Activated CD8-positive, alpha-beta memory T cell treated with anti-CD3 and anti-CD28 coated beads, Interleukin-2, amount 10 ng/mL, durations not matched to agents 7 days and 5 days (primary cell): ENCODE measurements at places on chromosomes 6 and 20. TPM values are rescaled to one million over a fixed set of nuclear protein-coding genes. Genes with fewer than 3 reads are reported as not detected.

- DNase-seq = no peak
- H3K27ac ChIP-seq = no peak overlapping the region
- H3K36me3 ChIP-seq = peaks cover 12% of the 10 kb centered on the region
- H3K4me1 ChIP-seq = peaks cover 22% of the 10 kb centered on the region
- H3K4me3 ChIP-seq = no peak overlapping the region
Observed at GRCh38 chr6:38034274-38034914, 214.9 kb downstream of the ZFAND3 start.

DNA sequence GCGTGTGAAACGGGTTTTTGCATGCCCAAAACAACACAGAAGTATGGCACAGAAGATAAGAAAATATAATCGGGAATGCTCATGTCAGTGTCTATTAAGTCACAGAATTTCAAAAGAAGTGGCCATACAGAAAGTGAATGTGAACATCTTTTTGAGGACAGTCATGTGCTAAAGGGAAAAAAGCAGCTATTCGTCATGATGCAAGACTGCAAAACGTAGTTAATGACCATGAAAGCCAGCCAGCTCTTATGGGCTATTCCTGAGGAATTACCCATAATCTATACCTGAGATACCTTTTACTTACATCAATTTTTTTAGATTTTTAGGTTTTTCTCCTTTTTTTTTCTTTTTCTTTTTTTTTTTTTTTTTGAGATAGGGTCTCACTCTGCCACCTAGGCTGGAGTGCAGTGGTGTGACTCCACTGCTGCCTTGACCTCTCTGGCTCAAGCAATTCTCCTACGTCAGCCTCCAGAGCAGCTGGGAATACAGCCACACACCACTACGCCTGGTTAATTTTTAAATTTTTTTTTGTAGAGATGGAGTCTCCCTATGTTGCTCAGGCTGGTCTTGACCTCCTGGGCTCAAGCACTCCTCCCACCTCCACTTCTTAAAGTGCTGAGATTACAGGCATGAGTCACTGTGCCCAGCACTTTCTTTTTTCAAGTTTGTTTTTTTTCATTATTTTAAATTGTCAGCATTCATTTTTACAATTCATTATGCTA, 18.1 kb upstream of the ZBP1 start:
- DNase-seq = no peak
- H3K27me3 ChIP-seq = peaks cover 76% of the 10 kb centered on the region
- H3K4me1 ChIP-seq = peaks cover 14% of the 10 kb centered on the region
- no peak overlapping the region for H3K27ac ChIP-seq

GRCh38 chr20:14950633-14951032, 613.2 kb upstream of the FLRT3 start:
- no peaks in the 10 kb centered on the region for H3K27me3 ChIP-seq
- no peak for DNase-seq
- no peaks in the 10 kb centered on the region for H3K36me3 ChIP-seq
- no peak overlapping the region for H3K4me3 ChIP-seq

GRCh38 chr6:169782966-169783365, 31.5 kb downstream of the ERMARD start:
- peaks cover 20% of the 10 kb centered on the region for H3K36me3 ChIP-seq
- no peak overlapping the region for H3K4me3 ChIP-seq
- H3K27ac ChIP-seq = no peak overlapping the region
- H3K4me1 ChIP-seq = no peaks in the 10 kb centered on the region

ADAT2 gene
- 24.3 TPM for total RNA-seq

GRCh38 chr20:10647471-10647870, 26.3 kb downstream of the JAG1 start:
- H3K4me3 ChIP-seq = no peak overlapping the region
- DNase-seq = no peak
- H3K36me3 ChIP-seq = peaks cover 1% of the 10 kb centered on the region
- peaks cover 13% of the 10 kb centered on the region for H3K4me1 ChIP-seq
- H3K27me3 ChIP-seq = peaks cover 24% of the 10 kb centered on the region
- H3K27ac ChIP-seq = no peak overlapping the region

DNA sequence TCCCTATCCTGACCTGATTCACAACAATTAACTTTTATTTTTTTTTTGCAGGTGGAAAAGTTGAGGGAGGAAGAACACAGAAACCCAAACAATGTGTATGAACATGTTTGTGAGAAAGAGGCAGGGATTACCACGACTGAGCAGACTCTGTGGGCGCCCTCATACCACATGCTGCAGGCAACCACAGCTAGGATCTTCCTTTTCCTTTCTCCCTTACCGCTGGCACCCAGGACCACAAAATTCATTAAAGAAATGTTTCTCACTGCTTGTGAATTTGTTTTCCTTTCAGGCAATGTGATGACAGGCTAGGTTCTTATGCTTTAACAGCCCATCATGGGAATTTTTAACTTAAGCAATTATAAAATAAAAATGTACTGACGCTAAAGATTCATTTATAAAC, 287.1 kb downstream of the GMDS start:
- H3K4me1 ChIP-seq = peaks cover 3% of the 10 kb centered on the region
- no peak overlapping the region for H3K4me3 ChIP-seq
- no peaks in the 10 kb centered on the region for H3K36me3 ChIP-seq
- no peaks in the 10 kb centered on the region for H3K27me3 ChIP-seq
- DNase-seq = no peak

DNA sequence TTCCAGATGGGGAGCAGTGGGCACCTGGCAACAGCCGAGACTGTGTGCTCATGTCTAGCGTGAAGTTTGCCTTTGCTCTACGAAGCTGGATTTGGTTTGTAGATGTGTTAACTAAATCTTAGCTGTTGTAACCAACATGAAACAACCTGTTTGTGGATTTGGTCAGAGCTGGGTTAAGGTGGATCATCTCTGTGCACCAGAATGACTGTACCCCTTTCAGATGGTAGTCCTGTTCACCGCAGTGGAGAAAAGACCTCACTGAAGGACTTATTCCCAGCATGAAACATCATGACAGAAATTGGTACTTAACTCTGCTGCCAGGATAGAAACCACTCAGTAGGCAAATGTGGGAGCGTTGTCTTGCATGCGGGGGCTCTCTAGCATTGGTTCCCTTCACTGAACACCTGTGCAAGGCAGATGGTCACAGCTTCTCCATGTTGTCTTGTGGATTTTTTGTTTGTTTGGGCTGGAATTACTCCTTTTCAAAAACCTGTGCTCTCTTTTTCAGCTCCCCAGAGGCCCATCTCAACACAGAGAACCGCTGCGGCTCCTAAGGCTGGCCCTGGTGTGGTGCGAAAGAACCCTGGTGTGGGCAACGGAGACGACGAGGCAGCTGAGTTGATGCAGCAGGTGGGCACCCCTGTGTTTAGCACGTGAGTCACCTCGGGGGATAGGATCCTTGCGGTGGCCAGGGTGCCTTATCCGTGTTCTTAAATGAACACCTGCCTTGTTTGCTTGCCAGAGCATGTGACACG, 19.3 kb upstream of the EFCAB8 start:
- H3K27ac ChIP-seq = no peak overlapping the region
- no peak overlapping the region for H3K4me3 ChIP-seq
- DNase-seq = peak; percentile 52
- no peaks in the 10 kb centered on the region for H3K27me3 ChIP-seq

KIF25 gene
- total RNA-seq = not detected

ZC3H12D gene
- 37.5 TPM for total RNA-seq

- no peaks in the 10 kb centered on the region for H3K4me1 ChIP-seq
- no peaks in the 10 kb centered on the region for H3K27me3 ChIP-seq
- DNase-seq = no peak
- no peaks in the 10 kb centered on the region for H3K36me3 ChIP-seq
- H3K4me3 ChIP-seq = no peak overlapping the region
- no peak overlapping the region for H3K27ac ChIP-seq
Observed at GRCh38 chr6:21807299-21808044, 213.9 kb downstream of the SOX4 start.

- H3K4me1 ChIP-seq = no peaks in the 10 kb centered on the region
- H3K36me3 ChIP-seq = no peaks in the 10 kb centered on the region
- H3K27me3 ChIP-seq = peaks cover 36% of the 10 kb centered on the region
Observed at GRCh38 chr20:1994627-1995026, 769 bp upstream of the PDYN start.

- no peak for DNase-seq
- H3K27me3 ChIP-seq = no peaks in the 10 kb centered on the region
- no peak overlapping the region for H3K4me3 ChIP-seq
- no peaks in the 10 kb centered on the region for H3K36me3 ChIP-seq
- H3K27ac ChIP-seq = no peak overlapping the region
- H3K4me1 ChIP-seq = no peaks in the 10 kb centered on the region
Observed at GRCh38 chr20:48126227-48126740, 341.0 kb upstream of the SULF2 start.

DNA sequence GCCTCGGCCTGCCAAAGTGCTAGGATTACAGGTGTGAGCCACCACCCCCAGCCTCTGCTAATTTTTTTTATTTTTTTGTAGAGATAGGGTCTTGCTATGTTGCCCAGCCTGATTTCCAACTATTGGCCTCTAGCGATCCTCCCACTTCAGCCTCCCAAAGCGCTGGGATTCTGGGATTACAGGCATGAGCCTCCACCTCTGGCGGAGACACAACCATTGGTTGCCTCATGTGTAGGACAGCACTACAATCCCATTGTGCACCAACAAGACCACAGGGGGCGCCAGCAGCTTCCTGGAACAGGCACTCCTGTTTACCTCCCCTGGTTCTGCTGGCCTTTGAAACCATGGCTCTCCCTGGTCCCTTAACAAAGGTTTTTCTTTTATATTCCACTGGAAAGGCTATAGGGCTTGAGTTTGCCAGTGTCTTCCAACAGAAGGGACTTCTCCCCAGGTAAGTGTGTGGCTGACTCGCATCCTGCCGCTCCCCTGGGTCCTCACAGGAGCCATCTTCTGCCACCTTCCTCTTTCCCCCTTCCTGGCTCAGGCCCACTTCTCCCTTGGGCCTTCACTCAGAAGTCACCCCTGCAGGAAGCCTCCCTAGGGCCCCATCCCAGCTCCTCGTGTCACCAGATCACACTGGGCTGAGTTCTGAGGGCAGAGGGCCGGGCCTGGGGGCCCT, 39.2 kb upstream of the TLDC2 start:
- no peaks in the 10 kb centered on the region for H3K27me3 ChIP-seq
- peaks cover 29% of the 10 kb centered on the region for H3K4me1 ChIP-seq
- H3K27ac ChIP-seq = peak overlapping the region; percentile 78

DNA sequence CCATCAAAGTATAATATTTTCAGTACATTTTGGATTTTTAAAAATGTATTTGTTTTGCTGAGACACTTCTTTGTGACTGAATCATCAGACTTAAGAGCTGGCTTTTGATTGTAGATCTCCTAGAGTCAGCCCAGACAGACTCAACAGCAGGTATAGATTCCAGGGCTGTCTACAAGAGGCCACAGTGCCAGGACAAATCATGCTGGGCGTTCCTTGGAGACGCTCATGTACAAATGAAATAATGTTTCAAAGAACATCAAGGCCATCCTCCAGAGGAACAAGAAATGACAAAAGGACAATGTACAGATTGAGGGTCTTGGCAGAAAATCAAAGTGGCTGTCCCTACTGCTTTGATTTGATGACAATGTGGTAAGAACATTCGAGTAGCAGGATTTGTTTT, 369.3 kb downstream of the GRIK2 start:
- no peaks in the 10 kb centered on the region for H3K4me1 ChIP-seq
- H3K36me3 ChIP-seq = no peaks in the 10 kb centered on the region
- no peak for DNase-seq
- no peak overlapping the region for H3K27ac ChIP-seq
- no peak overlapping the region for H3K4me3 ChIP-seq

TBC1D22B gene
- 17.9 TPM for total RNA-seq

- H3K36me3 ChIP-seq = peaks cover 27% of the 10 kb centered on the region
- DNase-seq = no peak
- H3K4me3 ChIP-seq = no peak overlapping the region
- no peak overlapping the region for H3K27ac ChIP-seq
- no peaks in the 10 kb centered on the region for H3K27me3 ChIP-seq
- peaks cover 25% of the 10 kb centered on the region for H3K4me1 ChIP-seq
Observed at GRCh38 chr6:2818593-2818992, 23.1 kb downstream of the SERPINB1 start.

CST5 gene
- total RNA-seq = not detected

GRCh38 chr20:59698598-59698997, 94.3 kb downstream of the PHACTR3 start:
- H3K4me3 ChIP-seq = no peak overlapping the region
- no peaks in the 10 kb centered on the region for H3K36me3 ChIP-seq
- no peak for DNase-seq

GRCh38 chr6:75142721-75143120, 63.1 kb downstream of the COL12A1 start:
- H3K36me3 ChIP-seq = no peaks in the 10 kb centered on the region
- DNase-seq = no peak
- no peaks in the 10 kb centered on the region for H3K4me1 ChIP-seq
- no peaks in the 10 kb centered on the region for H3K27me3 ChIP-seq
- no peak overlapping the region for H3K27ac ChIP-seq
- no peak overlapping the region for H3K4me3 ChIP-seq

CAGE1 gene
- 0.18 TPM for total RNA-seq

TFAP2C gene
- not detected for total RNA-seq

MLIP gene
- total RNA-seq = not detected

GDAP1L1 gene
- not detected for total RNA-seq

OR2H2 gene
- not detected for total RNA-seq

DNA sequence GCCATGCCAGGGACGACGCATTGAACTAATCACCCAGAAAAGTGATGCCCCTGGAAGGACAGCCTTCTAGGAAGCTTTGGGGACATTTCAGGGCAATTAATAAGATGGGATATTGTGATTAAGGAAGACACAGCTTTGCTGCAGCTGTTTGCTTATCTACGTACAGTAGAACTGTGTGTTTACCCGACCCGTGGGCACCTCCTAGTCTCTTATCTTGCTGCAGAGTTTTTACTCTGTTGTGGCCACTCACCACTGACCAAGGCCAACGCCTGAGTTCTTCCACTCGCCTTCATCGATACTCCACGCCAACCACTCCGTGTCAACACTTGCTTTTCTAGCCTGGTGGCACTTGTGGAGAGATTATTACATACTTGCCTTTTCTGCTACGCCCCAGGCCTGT, 105.9 kb upstream of the MLN start:
- H3K27me3 ChIP-seq = no peaks in the 10 kb centered on the region
- H3K36me3 ChIP-seq = peaks cover 4% of the 10 kb centered on the region
- H3K4me3 ChIP-seq = no peak overlapping the region
- no peak overlapping the region for H3K27ac ChIP-seq
- peaks cover 71% of the 10 kb centered on the region for H3K4me1 ChIP-seq

GRCh38 chr20:63753381-63753780, 13.8 kb downstream of the SLC2A4RG start:
- H3K27me3 ChIP-seq = peaks cover 3% of the 10 kb centered on the region
- DNase-seq = no peak
- no peak overlapping the region for H3K27ac ChIP-seq
- peaks cover 30% of the 10 kb centered on the region for H3K4me1 ChIP-seq

- H3K4me3 ChIP-seq = no peak overlapping the region
- H3K36me3 ChIP-seq = peaks cover 1% of the 10 kb centered on the region
- no peak for DNase-seq
- peak overlapping the region; percentile 52 for H3K27ac ChIP-seq
Observed at GRCh38 chr20:50477239-50477872, 32.8 kb upstream of the PTPN1 start.

- H3K4me1 ChIP-seq = no peaks in the 10 kb centered on the region
- H3K27ac ChIP-seq = no peak overlapping the region
- no peaks in the 10 kb centered on the region for H3K36me3 ChIP-seq
- DNase-seq = no peak
Observed at GRCh38 chr20:44247586-44248409, 690 bp downstream of the GDAP1L1 start.

SAMD5 gene
- total RNA-seq = not detected

- H3K27ac ChIP-seq = no peak overlapping the region
- H3K4me3 ChIP-seq = no peak overlapping the region
- peak; percentile 50 for DNase-seq
- H3K27me3 ChIP-seq = no peaks in the 10 kb centered on the region
- H3K4me1 ChIP-seq = peaks cover 24% of the 10 kb centered on the region
- peaks cover 5% of the 10 kb centered on the region for H3K36me3 ChIP-seq
Observed at GRCh38 chr6:20708367-20709124, 174.3 kb downstream of the CDKAL1 start.

SLC26A8 gene
- not detected for total RNA-seq

- no peaks in the 10 kb centered on the region for H3K4me1 ChIP-seq
- H3K36me3 ChIP-seq = no peaks in the 10 kb centered on the region
- no peak overlapping the region for H3K4me3 ChIP-seq
- H3K27ac ChIP-seq = no peak overlapping the region
Observed at GRCh38 chr6:112061605-112062004, 7.7 kb downstream of the CCN6 start.
